ENCODE measurements at places on chromosomes 2 and 18. TPM values are rescaled to one million over a fixed set of nuclear protein-coding genes. Genes with fewer than 3 reads are reported as not detected.

DNA sequence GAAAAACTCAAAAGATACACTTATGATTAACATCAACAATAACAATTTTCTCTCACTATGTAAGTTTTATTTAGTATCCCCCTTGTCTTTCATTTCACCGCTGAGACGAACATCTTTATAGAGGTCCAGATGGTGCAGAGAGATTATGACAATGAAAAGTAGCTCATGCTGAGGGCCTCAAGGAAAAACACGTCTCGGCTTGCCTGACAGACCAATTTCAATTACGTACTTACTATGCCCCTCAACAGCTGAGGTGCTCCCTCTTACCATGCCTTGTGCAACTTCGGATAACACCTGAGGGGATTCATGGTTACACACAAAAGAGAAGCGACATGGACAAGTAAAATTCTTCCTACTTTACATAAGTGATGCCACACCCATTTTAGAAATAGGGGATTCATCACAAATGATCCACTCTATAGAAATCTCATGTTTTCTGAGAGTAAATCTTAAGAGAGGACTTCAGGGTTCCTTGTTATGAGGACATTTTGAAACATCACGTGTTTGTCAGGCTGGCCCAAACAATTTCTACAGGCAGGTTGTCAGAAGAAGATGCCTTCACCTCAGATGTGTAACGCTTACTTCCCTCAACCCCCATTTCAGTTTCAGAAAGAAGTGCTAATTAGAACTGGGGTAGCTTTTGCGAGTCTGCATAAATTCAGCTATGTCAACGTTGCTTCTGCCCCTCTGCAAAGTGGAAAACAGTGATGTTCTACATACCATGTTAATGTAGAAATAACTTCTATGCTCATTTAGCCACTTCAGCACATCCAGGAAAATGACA, 191.4 kb downstream of the NRXN1 start:
- no peak for DNase-seq

DNA sequence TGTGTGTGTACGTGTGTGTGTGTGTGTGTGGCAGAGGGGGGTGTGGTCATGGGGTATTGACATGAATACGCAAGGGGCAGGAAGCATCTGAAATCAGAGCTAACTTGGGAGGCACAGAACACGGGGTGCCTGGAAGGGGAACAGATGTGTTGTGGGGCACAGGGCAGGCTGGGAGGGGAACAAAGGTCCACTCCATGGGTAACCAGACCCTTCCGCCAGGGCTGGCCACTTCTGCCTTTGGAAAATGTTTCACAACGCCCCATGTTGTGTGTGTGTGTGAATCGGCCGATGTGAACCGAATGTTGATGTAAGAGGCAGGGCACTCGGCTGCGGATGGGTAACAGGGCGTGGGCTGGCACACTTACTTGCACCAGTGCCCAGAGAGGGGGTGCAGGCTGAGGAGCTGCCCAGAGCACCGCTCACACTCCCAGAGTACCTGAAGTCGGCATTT, at the start of gene SLC11A1:
Gene SLC11A1, plus strand, starts transcription at position 358 of the 451 bp plus-strand sequence. CDS start 96 bp downstream, outside the sequence.
- DNase-seq: no peak

Gene GLI2
- total RNA-seq: 4.8 TPM

Gene EVX2
- not detected for total RNA-seq

All from kidney epithelial cell (primary cell).